ENCODE measurements at places on chromosomes 12 and 14.

GRCh38 chr12:52184813-52185212 is 7.0 kb downstream of the KRT80 start:
- DNase-seq, result no peak

DNA sequence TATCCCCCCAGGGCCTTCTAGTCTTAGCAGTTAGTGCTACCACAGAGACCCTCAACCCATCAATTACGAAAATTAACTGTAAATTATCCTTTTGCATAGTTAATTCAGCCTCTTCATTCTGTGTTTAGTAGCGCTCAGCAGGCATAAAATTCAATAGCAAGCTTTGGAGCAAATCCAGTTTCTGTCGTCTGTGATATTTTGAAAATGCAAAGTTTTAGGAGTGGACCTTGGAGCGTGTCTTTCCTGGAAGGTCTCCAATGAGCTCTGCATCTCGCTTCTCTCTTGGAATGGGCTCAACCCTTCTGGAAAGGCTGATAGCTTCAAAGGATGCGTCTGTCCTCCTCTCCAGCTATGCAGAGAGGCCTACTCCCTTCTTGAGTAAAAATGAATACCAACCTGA is 222.9 kb downstream of the SLC15A4 start:
- DNase-seq, result no peak

DNA sequence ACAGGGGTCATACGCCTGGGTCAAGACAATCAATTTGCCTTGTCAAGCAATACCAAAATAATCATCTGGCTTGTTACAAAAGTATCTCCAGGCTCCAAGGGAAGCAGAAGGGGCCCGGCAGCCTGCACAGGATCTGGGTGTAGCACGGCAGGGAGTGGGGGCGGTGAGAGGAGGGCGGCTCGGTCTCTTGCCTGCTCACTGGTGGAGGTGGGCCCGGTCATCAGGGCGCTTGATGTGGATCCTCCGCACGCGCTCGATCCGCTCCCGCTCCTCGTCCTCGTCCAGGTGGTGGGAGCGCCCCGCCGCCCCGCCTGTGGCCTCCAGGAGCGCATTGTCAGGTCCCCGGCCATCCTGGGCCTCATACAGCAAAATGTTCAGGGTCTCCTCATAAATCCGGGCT is 25.7 kb downstream of the KCTD10 start:
- DNase-seq, result no peak

DNA sequence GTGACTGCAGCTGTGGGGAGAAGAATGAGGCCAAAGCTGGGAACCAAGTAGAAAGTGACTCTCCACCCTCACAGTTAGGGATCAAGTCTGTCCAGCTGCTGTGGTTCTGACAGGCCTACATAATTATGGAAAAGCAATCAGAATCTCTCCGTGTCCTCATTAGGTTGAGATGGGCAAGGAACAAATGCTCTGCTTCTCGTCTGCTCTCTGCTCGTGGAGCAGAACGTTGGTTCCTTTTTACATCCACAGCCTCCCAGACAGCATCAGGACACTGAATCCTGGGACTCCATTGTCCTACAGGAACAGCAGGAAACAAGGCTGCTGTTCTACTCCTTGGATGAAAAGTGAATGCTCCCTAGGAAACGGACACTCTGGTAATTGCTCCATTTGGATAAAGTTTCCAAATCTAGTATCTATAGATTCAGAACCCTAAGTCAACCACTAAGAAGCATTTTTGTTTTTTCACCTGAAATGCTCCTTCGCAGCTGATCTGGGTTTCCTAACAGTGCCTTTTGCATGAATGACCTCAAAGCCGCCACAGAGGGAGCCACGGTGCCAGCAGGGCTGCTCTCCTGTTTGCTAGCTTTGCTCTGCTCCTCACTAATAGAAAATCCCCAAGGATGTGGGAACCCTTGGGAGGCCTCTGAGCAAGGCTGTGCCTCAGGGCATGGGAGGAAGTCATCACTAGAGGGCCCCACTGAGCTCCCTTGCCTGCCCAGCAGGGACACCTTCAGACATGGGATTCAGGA is 102.0 kb downstream of the EGLN3 start:
- DNase-seq, result no peak

GRCh38 chr14:97200245-97200644 is 403.1 kb downstream of the VRK1 start:
- DNase-seq, result no peak

- DNase-seq, result no peak
Measured at GRCh38 chr12:67151886-67152285, 117.3 kb upstream of the CAND1 start.

GRCh38 chr14:99121319-99121875 is 150.6 kb downstream of the BCL11B start:
- DNase-seq, result peak; percentile 3

GRCh38 chr14:99143126-99143525 is 128.9 kb downstream of the BCL11B start:
- peak; percentile 44 for DNase-seq

DNA sequence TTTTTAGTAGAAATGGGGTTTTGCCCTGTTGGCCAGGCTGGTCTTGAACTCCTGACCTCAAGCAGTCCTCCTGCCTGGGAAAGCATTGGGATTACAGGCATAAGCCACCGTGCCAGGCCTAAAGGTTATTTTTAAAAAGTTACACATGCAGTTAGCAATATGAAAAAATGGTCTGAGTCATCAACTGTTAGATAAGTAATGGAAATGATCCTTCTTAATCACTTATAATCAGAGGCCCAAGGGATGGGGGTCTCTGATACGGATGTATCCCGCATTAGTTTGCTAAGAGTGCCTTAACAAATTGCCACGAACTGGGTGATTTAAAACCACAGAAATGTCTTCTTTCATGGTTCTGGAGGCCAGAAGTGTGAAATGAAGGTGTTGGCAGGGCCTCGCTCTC is 54.1 kb upstream of the FERMT2 start:
- no peak for DNase-seq

GRCh38 chr12:49292729-49293055 is 2.3 kb upstream of the PRPH start:
- no peak for DNase-seq

- DNase-seq, result no peak
Measured at GRCh38 chr12:33813536-33813935, 208.8 kb upstream of the ALG10 start.

- DNase-seq, result peak; percentile 43
Measured at GRCh38 chr12:55931780-55932550, 1.0 kb downstream of the DGKA start.

- DNase-seq, result no peak
Measured at GRCh38 chr12:15469356-15469755, 147.0 kb downstream of the PTPRO start.

- no peak for DNase-seq
Measured at GRCh38 chr12:43835264-43835655, 621 bp upstream of the TMEM117 start.

DNA sequence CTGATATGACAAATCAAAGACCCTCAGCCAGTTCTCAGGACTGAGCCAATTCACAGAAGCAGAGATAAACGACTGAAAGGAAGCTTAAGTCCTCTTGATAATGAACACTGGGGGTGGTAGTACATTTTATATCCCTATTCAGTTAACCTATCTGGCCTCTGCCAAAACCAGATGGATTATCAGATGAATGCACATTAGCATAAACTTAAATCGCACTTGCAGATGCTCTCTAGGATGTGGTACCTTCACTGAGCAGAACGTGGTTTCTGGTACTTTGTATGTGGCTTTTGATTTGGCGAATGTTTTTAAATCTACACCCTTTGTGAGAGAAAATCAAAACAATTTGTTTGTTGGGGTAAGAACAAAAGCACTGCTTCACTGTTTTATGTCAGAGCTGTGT is 21.1 kb upstream of the TAS2R14 start:
- no peak for DNase-seq

DNA sequence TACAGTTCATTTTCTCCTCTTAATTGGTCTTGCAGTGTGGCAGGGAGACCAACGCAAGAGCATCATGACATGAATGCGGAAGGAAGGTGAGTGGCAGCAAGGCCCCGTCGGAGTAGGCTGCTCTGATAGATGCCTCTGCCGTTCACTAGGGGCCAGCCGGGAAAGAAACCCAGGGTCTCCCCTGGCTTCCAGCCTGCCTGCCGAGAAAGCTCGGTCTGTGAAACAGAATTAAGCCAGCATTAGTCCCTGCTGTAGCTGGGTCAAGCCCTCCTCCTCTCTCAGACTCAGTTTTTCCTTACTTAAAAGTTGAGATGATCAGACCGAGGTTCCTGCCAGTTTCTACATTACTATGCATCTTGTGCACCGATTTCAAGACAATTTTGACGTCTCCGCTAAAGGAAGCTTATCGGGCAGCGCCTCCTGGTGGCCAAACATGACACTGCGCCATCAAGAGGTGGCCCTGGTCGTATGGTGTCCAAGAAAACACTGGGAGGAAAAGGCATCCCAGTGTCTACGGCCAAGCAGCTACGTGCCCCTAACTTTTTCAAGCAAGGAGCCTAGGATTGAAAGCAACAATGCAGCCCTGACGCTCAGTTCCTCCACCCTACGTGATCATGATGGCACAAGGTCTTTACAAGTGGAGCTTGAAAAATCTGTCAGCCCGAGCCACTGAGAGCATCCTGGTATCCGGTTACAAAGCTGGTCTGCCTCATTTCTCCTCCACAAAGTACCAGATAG is 131.6 kb downstream of the KSR2 start:
- DNase-seq, result peak; percentile 86

DNA sequence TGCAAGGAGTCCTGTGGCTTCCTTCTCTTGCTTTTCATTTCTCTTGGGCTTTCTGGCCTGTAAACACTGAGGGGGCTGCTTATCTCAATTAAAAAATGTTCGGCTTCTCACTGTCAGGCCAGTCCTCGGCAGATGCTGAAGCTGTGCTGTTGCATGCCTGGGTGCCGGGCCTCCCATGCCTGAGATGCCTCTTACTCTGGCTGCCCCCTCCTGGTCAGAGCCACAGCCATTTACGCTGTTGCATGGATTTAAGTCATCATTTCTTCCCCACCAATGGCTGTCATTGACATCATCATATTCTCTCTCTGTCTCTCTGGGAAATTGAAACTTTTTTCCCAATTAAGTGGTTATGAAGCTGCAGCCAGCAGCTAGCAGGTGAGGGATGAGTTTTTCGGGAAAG is 53.7 kb downstream of the FOXN4 start:
- DNase-seq, result no peak

GRCh38 chr12:117235261-117235660 is 45.0 kb upstream of the FBXO21 start:
- DNase-seq, result no peak

GRCh38 chr12:7319930-7320329 is 16.1 kb downstream of the ACSM4 start:
- no peak for DNase-seq

DNA sequence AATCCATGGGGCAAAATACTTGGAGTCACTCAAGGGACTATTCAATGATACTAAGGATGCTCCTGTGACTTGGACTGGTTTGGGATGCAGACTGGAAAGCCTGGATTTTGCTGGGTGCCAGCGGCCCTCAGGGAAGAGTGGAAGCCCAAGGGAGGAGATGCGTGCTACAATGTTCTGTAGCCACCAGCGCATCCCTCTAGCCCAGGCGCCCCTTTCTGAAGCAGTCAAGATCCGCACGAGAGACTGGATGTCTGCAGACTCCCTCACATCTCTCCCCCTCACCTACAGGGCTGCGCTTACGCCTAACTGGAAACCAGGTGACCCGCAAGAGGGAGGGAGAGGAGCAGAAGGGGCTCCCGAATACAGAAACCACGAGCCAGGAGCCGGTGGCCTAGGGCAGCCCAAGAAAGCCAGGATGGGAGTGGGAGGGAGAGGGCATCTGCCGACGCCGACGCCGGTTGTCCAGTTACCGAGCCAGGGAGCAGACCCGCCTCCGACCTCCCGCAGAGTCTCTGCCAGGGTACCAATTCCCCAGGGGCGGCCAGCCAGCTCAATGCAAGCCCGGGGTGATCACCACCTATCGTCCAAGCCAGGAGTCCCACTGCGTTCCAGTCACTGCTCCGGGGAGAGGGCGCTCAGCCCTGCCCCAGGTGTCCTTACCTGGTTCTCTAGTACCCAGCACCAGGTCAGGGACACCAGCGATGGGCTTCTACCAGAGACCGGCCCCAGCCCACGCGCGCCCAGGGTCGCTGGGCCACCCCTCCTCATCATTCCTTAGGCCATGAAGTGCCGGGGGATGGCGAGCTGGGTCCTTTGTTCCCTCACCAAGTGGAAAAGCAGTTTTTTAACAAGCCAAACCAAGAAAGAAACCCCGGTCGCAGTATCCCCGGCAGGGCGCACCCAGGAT is 1.2 kb downstream of the NTN4 start:
- DNase-seq, result no peak

DNA sequence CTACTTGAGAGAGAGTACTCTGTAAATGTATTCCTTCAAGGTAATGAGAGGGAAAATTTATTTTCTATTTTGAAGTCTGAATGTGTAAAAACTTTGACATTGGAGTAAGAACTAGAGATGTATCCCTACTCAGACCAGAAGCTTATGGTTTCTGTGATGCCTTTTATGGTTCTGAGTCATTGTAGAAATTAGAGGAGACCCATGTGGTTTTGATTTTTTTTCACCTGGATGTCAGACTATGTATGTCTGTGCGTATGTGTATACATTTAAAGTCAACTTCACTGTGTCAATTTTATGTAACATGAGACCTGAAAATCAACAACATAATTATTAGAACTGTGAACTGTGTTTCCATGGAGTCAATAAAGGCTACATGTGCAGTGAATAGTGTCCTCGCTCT is 302.0 kb downstream of the TRHDE start:
- DNase-seq, result no peak

DNA sequence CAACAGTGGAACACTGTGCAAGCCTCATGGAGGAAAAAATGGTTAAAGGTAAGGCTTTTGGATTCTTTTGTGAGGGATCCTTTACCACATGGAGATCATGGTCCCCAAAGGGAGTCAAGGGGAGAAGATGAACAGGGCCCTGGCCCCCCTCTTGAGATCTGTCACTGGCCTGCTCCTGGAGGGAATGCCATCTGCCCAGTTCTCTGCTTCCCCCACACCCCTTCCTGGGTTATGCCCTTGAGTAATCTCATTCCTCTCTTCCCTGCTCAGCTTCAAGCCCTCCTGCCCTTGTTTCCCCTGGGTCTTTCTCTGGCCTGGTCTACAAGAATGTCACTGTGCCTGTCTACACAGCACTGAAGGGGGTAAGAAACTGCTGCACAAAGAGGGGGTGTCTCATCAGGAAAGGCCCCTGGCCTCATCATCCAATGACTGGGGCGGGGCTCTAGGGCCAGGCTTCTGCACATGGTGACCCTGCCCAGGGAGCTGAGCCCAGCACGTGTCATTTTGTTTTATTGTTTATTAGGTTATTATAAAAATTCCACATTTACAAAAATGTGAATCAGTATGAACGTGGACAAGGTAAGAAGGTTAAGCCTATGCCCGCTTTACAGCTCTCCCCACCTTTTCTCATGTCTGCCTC is 30.3 kb downstream of the PIGH start:
- no peak for DNase-seq

- DNase-seq, result no peak
Measured at GRCh38 chr12:119019166-119019565, 37.8 kb downstream of the SRRM4 start.

DNA sequence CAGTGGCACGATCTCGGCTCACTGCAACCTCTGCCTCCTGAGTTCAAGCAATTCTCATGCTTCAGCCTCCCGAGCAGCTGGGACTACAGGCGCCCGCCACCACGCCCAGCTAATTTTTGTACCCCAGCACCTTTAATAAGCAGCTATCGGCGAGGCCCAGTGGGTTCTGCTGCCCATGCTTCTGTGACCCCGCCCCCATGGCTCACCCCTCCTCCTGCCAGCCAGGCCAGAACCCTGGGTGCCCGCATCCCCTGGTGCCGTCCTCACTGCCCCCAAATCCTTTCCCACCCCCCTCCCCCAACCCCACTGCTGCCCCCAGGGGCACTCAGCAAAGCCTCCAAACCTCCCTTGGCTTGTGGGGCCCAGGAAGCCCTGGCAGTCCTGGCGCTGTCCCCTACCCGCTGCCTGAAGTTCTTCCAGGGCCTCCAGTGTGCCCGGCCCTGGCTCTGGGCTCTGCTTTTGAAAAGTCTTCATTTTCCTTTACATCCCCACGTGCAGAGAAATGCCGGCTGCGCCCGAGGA is 14.5 kb downstream of the BAG5 start:
- DNase-seq, result no peak
